ENCODE measurements at places on chromosomes 1 and 21.

DNA sequence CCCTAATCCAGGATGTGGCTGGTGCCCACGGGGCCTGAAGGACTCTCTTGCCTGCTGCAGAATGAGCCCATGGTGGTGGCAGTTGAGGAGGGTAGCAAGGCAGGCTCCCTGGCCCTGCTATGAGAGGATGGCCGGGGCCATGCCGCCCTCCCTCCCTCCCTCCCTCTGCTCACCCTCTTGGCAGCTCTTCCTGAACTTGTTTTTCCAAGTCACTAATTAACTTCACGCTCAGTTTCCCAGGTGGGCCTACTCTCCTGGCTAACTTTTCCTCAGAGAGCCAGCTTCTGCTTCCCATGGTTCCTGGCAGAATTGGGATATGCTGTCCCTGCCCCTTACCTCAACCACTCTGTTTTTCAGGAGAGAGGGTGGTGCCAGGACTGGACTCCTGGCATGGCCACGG lies 10.2 kb downstream of the KCNC4 start:
- no peak for DNase-seq

GRCh38 chr1:8474369-8474768 lies 156.5 kb downstream of the SLC45A1 start:
- no peak for DNase-seq

DNA sequence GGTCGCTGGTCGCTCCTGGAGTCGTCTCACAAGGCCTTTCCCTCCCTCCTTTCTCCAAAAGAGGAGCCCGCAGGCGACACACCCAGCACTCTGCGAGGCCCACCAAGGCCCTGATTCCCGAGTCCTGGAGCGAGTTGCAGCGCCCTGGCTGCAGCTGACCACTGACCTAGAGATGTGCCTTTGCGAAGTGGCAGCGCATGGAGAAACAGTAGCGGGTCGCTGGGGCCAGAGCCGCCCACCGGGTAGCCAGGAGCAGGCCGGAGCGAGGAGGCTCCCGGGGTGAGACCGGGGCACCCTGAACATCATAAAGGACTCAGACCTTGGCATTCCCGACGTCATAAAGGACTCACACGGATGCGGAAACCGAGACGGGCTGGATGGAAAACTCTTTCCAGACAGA lies 10.3 kb upstream of the NBPF11 start:
- DNase-seq: no peak

DNA sequence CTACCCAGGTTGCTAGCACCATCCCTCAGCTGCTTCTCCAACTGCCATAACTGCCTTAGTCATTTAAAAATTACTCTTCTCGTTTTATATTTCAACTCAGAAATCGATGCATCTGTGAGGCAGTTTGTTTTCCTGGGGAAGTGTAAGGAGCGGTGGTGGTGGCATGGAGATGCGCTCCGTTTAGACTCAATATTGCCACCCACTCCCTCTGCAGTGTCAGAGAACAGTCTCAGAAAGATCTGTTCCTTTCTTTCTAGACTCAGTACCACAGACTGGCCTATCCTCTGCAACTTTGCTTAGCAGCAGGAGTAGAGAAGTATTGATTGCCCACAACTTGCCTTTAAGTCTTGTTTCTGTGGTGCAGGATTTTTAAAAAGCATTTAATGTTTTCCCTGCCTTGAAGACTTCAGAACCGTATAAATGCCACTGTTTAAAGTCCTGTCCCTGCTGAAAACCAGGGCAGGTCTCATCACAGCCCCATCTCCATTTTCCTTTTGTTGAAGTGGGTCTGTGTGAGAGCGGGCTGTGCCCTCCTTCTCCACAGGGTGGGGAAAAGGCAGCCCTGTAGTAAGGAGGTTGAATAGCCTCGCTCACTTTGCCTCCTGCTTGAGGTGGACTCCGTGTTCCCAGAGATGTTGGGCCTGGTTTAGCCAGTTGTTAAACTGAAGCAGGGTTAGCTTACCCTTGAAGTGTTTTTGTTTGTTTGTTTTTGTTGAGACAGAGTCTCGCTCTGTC lies 105.2 kb downstream of the NFIA start:
- no peak for DNase-seq

All from activated CD4-positive, alpha-beta memory T cell treated with anti-CD3 and anti-CD28 coated beads, Interleukin-2, amount 10 ng/mL, durations not matched to agents 7 days and 5 days (primary cell).